ENCODE measurements at places on chromosomes 4 and X.

GRCh38 chr4:71303850-71304249 is 35.0 kb upstream of the SLC4A4 start:
- DNase-seq, result no peak

DNA sequence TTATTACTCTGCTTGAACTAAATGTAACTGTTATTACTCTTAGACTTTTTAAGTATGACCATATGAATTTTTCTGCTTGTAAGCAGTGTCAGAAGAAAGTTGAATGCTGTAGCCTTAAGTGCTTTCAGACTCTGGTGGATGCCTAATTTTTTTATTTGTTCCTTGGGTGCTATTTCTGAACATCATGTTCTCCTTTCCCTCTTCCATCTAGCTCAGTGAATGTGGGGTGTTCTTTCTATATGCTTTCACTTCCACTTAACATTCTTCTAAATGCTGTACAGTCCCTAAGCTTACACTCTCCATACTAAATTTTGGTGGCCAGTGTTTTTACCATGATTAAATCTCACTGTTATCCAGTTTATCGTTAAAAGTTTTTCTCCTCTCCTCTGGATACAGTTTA is 3.6 kb downstream of the DCK start:
- DNase-seq, result no peak

- no peak for DNase-seq
These were observed 382.3 kb upstream of the ZFP42 start for GRCh38 chr4:187613089-187613839.

GRCh38 chr4:97016186-97016907 is 1126.9 kb downstream of the STPG2 start:
- no peak for DNase-seq

DNA sequence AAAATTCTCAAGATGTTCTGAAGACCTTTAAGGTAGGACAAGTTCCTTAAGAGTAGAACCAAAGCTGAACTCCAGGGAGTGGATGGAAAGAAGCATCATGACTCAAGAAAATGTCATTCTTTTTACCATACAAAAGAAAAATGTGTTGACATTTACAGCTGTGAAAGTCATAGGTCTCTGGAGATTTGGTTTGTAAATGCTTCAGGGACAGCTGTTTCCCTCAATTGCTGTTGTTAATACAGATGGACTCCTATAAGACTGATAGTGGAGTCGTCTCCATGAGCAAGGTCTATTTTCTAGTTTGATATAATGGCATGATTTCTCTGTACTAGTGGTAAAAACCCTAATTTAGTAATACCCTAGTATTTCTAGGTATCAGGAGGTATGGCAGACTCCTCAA is 101.7 kb downstream of the PHOX2B start:
- DNase-seq, result no peak

DNA sequence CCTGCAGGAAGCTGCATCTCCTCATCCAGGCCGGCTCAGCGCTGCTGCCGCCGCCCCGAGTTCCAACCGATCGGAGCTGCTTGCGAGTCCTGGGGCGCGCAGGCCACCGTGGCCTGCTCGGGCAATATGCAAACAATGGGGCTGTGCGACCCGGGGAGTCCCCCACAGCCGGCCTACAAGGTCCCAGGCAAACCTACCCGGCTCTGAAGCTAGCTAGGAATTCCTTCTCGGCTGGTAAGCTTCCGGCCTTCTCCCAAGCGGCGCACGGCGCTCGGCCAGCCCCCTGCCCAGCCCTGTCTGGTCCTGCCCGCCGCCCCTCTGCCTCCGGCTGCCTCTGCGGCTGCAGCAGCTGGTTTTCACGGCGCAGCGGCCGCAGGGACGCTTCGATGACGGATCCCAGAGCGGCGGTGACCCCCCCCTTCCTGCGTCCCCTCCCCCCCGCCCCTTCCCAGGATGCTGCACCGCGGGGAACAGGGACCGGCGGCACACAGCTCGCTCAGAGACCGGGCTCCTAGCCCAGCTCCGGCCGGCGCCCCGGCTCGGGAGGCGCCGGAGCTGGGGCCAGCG is 59.4 kb downstream of the TSC22D3 start:
- no peak for DNase-seq

- DNase-seq, result no peak
These were observed 45.1 kb downstream of the CHM start for GRCh38 chrX:86002076-86002896.

- no peak for DNase-seq
These were observed 1.1 kb downstream of the SGCB start for GRCh38 chr4:52036886-52037530.

GRCh38 chr4:112848911-112849310 is 200.5 kb upstream of the ANK2 start:
- no peak for DNase-seq

GRCh38 chr4:139301821-139302611 is at the start of gene NDUFC1:
Gene NDUFC1 (minus strand): TSS chr4:139302477. CDS start chr4:139295798, 6,679 bp downstream.
- peak; percentile 69 for DNase-seq

GRCh38 chr4:107630185-107630705 is 89.8 kb downstream of the PAPSS1 start:
- no peak for DNase-seq

DNA sequence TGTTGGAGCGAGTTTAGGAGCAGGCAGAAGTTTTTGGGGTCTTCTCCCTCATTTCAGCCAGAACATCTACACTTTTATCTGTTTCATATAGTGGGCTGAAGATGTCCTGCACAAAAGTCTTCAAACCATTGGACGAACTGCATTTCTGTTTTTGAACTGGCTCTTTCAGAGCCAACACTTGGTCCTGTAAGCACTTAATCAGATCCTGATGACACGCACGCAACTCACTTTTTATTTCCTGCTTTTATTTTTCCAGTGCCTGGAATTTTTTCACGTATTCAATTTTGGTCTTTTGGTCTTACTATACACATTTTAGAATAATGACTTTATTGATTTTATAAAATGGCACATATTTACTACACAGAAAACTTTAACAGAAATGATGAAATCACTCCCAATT is 40.2 kb upstream of the NKX3-2 start:
- DNase-seq, result no peak

DNA sequence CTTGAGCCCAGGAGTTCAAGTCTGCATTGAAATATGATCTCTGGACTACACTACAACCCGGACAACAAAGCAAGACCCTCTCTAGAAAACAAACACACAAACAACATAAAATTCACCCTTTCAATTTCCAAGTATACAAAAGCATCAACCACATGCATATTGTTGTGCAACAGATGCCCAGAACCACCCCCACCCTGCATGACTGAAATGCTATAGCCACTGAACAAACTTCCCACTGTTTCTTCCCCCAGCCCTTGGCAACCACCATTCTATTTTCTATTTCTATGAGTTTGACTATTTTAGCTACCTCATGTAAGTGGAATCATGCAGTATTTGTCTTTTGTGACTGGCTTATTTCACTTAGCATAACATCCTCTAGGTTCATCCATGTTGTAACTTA is 14.2 kb upstream of the C4orf51 start:
- no peak for DNase-seq

- no peak for DNase-seq
These were observed 1120.5 kb downstream of the ADGRL3 start for GRCh38 chr4:62320612-62321011.

GRCh38 chr4:113588895-113589668 is 172.5 kb downstream of the CAMK2D start:
- DNase-seq, result no peak

- no peak for DNase-seq
These were observed 643.3 kb upstream of the FAM241A start for GRCh38 chr4:111501946-111502345.

- no peak for DNase-seq
These were observed 204.6 kb downstream of the COX18 start for GRCh38 chr4:72864898-72865297.

DNA sequence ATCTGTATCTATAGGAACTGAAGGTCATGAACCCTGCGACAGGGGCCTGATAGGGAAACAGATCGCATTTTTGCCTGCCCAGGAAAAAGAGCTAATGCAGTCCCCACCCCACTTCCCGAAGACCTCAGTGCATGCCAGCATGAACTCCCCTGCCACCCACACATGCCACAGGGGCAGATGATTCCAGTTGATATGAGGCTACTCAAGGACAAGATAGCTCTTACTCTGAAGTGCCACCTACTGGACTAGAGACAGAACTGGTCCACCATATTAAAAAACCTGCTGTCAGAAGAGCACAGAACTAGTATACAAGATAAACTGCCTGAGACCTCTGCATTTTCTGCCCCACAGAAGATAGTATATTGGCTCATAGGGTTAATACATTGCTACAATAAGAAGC is 68.0 kb downstream of the YIPF7 start:
- DNase-seq, result no peak

- no peak for DNase-seq
These were observed 164.6 kb downstream of the BANK1 start for GRCh38 chr4:101954975-101955678.

DNA sequence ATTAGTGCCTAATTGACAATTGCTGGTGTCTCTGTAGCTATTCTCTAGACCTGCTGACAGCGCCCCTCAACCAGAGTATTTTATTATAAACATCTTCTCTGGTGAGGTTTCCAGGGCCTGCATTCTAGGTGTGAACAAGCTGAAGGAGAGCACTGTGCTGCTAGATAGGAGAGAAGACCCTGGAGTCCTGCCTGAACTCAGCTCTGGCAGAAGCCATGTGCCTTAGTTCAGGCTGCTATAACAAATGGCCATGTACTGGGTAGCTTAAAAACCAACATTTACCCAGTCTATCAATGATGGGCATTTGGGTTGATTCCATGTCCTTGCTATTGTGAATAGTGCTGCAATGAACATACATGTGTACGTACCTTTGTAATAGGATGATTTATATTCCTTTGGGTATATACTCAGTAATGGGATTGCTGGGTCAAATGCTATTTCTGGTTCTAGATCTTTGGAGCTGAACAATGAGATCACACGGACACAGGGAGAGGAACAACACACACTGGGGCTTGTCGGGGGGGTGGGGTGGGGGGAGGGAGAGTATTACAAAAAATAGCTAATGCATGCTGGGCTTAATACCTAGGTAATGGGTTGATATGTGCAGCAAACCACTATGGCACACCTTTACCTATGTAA is 185.5 kb upstream of the CPEB2 start:
- DNase-seq, result no peak

- no peak for DNase-seq
These were observed 112.8 kb upstream of the LRPAP1 start for GRCh38 chr4:3644849-3645627.

GRCh38 chr4:53193111-53193510 is 172.8 kb downstream of the SCFD2 start:
- no peak for DNase-seq

DNA sequence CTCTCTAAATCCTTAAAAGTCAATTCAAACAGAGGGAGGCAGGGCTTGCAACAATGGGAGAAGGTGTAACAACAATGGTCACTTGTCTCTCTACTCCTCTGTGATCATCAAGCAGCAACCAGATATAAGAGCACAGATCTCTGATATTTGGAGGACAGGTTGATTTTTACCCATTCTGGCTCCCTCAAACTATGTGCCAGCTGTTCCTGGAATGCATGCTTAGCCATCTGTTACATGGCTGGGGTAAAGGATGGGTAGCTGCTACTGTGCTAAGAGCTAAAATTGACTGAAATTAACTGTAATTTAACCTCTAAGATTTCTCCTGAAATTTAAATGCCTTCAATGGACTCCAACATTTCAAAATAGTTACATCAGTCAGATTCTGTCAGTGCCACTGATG is 1459.9 kb downstream of the PCDH7 start:
- no peak for DNase-seq

DNA sequence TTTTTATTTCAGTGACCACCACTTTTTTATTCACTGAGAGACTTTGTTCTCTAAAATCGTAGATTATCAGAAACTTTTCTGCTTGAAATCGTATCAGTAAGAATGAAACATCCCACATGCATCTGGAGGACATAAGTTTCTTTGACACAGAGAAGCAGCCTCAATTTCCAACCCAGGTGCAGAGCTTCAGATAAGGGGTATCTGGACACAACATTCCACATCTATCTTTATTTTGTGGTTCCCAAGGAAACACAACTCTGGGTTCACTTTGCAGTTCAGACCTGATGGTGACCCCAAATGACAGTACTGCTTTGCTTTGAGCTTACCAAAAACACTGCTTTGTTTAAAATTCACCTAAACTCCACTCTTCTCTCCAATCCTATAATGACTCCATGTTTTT is 1.3 kb upstream of the CLCN5 start:
- no peak for DNase-seq

- DNase-seq, result no peak
These were observed 159.6 kb upstream of the ANK2 start for GRCh38 chr4:112889619-112890527.

DNA sequence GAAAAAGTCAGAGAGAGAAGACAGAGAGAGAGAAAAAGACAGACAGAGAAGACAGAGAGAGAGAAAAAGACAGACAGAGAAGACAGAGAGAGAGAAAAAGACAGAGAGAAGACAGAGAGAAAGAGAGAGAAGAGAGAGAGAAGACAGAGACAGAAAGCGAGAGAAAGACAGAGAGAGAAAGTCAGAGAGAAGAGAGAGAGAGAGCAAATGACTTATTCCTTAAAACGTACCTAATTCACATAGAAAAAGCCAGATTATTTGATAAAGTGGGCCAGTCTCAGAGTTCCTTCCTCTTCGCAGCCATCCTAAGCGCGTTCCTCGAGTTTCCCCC is 7.4 kb upstream of the SHOX start:
- DNase-seq, result no peak

- no peak for DNase-seq
These were observed 322.5 kb downstream of the EVC2 start for GRCh38 chr4:5385741-5386311.

GRCh38 chr4:75031775-75032174 is 98.9 kb downstream of the PARM1 start:
- peak; percentile 27 for DNase-seq

GRCh38 chr4:147313108-147313507 is 167.8 kb upstream of the EDNRA start:
- DNase-seq, result no peak

DNA sequence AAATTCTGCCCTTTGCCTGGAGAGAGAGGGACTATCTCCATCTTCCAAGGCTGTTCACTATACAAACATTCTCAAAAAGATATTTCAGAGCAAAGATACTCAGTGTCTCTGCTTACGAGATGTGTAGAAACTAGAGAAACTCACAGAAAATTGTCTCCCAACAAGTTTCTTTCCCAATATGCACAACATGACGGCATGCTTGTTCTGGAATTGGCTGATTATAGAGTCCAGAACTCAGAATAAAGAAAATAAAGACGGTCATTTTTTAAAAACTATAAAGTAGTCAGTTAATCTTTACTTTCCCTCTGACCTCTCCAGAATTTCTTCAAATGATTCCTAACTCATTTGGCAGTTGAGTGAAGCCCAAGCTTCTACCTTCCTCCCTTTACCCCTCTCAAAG is 285.5 kb upstream of the KLF3 start:
- no peak for DNase-seq

All from HuH-7 (cell line).